ENCODE measurements at places on chromosomes 3 and 15. TPM values are rescaled to one million over a fixed set of nuclear protein-coding genes. Genes with fewer than 3 reads are reported as not detected.

HRG gene
- total RNA-seq: not detected

- no peak overlapping the region for H3K4me3 ChIP-seq
- H3K36me3 ChIP-seq: no peaks in the 10 kb centered on the region
- no peaks in the 10 kb centered on the region for H3K4me1 ChIP-seq
- H3K27ac ChIP-seq: no peak overlapping the region
- no peaks in the 10 kb centered on the region for H3K27me3 ChIP-seq
Measured at GRCh38 chr3:120021523-120021922, 72.7 kb downstream of the GSK3B start.

GRCh38 chr15:52803467-52804306, 13.6 kb upstream of the ONECUT1 start:
- peaks cover 7% of the 10 kb centered on the region for H3K27me3 ChIP-seq
- H3K27ac ChIP-seq: no peak overlapping the region
- H3K4me1 ChIP-seq: peaks cover 6% of the 10 kb centered on the region
- H3K4me3 ChIP-seq: peak overlapping the region; percentile 10

DNA sequence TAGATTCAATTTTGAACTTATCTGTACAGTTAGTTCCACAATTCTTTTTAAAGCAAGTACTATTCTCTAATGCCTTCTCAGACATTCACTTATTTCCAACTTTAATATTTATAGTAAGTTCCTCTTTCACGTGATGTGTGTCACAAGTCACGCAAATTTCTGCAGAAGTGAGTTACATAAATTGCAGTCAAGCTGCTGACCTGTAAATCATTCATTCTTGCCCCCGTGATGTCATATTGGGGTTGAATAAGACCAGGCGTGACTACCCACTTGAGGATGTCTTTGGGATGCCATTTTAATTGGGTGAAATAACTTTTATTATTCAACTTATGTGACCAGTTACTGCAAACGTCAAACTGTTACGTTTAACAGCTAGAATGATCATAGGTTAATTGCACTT, 15.1 kb downstream of the PPARG start:
- no peaks in the 10 kb centered on the region for H3K36me3 ChIP-seq
- H3K27me3 ChIP-seq: no peaks in the 10 kb centered on the region
- H3K4me3 ChIP-seq: no peak overlapping the region

GRCh38 chr15:70036585-70037291, 61.0 kb downstream of the TLE3 start:
- no peak overlapping the region for H3K27ac ChIP-seq
- H3K4me1 ChIP-seq: no peaks in the 10 kb centered on the region
- peak; percentile 14 for DNase-seq
- H3K27me3 ChIP-seq: no peaks in the 10 kb centered on the region
- H3K4me3 ChIP-seq: no peak overlapping the region

- DNase-seq: no peak
- H3K4me3 ChIP-seq: no peak overlapping the region
- no peak overlapping the region for H3K27ac ChIP-seq
- no peaks in the 10 kb centered on the region for H3K27me3 ChIP-seq
- H3K4me1 ChIP-seq: no peaks in the 10 kb centered on the region
Measured at GRCh38 chr3:8387571-8387970, 114.1 kb upstream of the LMCD1 start.

DNA sequence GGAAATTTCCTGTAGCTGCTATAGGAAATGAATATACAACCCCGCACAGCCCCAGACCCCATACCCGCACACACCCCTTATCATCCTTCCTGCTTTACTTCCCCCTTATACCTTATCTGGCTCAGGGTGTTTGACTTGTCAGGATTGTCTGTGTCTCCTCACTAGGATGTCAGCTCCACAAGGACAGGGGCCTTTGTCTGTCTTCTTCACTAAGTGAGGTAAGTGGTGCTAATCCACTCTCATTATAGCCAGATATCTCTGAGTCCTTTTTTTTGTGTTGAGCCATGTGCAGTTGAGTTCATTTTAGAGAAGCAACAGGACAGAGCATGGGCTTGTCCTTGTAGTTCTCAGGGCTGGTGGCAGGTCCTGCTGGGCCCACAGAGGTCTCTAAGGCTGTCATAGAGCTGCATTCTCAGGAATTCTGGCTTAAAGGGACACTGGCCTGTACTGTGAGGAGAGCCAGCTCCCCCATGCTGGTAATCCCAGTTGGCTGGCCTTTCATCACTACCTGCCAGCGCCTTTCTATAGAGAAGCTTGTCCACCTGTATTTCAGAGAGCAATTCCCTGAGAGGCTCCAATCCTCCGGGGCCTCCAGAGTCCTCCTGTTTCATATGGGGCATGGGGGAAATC, 9.0 kb downstream of the KY start:
- H3K4me1 ChIP-seq: no peaks in the 10 kb centered on the region
- H3K36me3 ChIP-seq: no peaks in the 10 kb centered on the region
- DNase-seq: no peak
- H3K4me3 ChIP-seq: no peak overlapping the region
- H3K27ac ChIP-seq: no peak overlapping the region

- H3K36me3 ChIP-seq: no peaks in the 10 kb centered on the region
- H3K4me3 ChIP-seq: no peak overlapping the region
- no peaks in the 10 kb centered on the region for H3K27me3 ChIP-seq
- H3K4me1 ChIP-seq: no peaks in the 10 kb centered on the region
- no peak overlapping the region for H3K27ac ChIP-seq
- no peak for DNase-seq
Measured at GRCh38 chr3:146026547-146026946, 134.4 kb downstream of the PLOD2 start.

DNA sequence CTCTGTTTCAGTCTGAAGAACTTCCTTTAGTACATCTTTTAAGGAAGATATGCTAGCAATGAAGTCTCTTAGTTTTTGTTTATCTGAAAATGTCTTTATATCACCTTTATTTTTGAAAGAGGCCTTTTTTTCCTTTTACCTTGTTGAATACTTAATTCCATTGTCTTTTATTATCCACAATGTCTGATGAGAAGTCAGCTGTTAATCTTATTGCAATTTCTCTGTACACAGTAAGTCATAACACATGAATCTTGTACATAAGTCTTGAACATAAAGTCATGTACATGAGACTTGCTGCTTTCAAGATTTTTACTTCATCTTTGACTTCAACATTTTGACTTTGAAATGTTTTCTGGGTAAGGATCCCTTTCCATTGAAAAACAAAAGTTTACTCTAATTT, 424.3 kb upstream of the ATP10A start:
- H3K36me3 ChIP-seq: no peaks in the 10 kb centered on the region
- no peak overlapping the region for H3K4me3 ChIP-seq
- no peak overlapping the region for H3K27ac ChIP-seq
- H3K27me3 ChIP-seq: no peaks in the 10 kb centered on the region

All from breast epithelium (tissue), 4 donors.